Natural killer cell (primary cell): ENCODE measurements at places on chromosomes 1 and 21. TPM values are rescaled to one million over a fixed set of nuclear protein-coding genes. Genes with fewer than 3 reads are reported as not detected.

GRCh38 chr1:224749916-224750315, 133.8 kb downstream of the CNIH3 start:
- no peak overlapping the region for H3K4me3 ChIP-seq
- no peak overlapping the region for H3K27ac ChIP-seq
- no peaks in the 10 kb centered on the region for H3K36me3 ChIP-seq
- no peaks in the 10 kb centered on the region for H3K27me3 ChIP-seq
- no peak for DNase-seq

DNA sequence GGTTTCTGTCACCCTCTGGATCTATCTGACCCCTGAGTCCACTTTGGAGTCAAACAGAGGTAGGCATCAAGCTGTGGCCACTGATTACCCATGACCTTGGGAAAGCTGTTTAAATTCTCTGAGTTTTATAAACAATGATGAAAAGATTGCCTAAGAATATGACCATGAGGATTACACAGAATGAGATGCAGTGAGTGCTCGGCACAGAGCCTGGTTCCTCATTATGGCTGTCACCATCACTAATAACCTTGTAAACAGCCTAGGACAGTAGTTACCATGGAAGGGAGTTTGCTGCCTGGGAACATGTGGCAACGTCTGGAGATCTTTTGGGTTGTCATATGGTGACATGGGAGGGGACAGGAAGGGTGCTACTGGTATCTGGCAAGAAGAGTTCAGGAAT, 248.3 kb upstream of the KAZN start:
- no peaks in the 10 kb centered on the region for H3K4me1 ChIP-seq
- DNase-seq: no peak
- no peaks in the 10 kb centered on the region for H3K36me3 ChIP-seq
- no peaks in the 10 kb centered on the region for H3K27me3 ChIP-seq
- H3K4me3 ChIP-seq: no peak overlapping the region

- no peaks in the 10 kb centered on the region for H3K27me3 ChIP-seq
- H3K27ac ChIP-seq: no peak overlapping the region
- peaks cover 12% of the 10 kb centered on the region for H3K36me3 ChIP-seq
Observed at GRCh38 chr1:1730870-1731269, 6.7 kb upstream of the CDK11A start.

DNA sequence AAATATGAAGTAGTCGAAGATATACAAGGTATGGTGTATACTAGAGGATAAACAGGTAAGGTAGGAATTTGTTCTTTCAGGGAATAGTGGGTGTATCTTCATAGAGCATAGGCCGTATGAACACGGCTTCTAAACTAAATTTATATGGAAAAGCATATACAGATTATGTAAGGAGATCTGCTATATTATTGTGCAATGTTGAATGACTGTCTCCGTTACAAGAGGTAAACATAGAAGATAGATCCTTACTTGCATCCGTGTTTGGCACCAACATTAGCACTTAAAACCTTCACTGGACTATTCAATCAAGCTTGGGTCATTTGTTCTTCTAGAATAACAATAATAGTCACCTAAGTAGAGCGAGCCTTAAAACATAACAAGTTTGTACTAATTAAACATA, 45.9 kb downstream of the CLEC20A start:
- no peaks in the 10 kb centered on the region for H3K4me1 ChIP-seq
- no peaks in the 10 kb centered on the region for H3K27me3 ChIP-seq
- no peak overlapping the region for H3K4me3 ChIP-seq
- H3K27ac ChIP-seq: no peak overlapping the region

- DNase-seq: no peak
- no peaks in the 10 kb centered on the region for H3K4me1 ChIP-seq
- no peaks in the 10 kb centered on the region for H3K27me3 ChIP-seq
- H3K36me3 ChIP-seq: no peaks in the 10 kb centered on the region
- H3K4me3 ChIP-seq: no peak overlapping the region
- H3K27ac ChIP-seq: no peak overlapping the region
Observed at GRCh38 chr1:17458794-17459193, 19.3 kb upstream of the RCC2 start.

DNA sequence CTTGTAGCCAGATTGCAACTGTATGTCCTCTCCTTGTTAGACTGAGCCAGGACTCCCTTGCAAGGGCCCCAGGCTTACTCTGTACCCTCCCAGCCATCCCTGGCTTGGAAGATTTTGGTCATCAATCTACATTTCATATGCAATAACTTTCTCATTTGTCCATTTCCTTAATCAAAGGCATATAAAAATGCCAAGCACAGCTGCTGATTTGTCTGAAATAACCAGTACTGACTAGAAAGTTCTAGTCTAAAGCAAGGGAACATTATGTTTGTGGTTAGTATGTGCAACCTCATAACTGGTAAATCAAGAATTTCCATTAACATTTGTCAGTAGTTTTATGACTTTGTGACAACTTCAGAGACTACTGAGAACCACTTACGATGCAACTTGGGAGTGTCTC, 370.2 kb downstream of the ST6GALNAC3 start:
- H3K36me3 ChIP-seq: no peaks in the 10 kb centered on the region
- no peak overlapping the region for H3K4me3 ChIP-seq
- DNase-seq: no peak

- H3K36me3 ChIP-seq: no peaks in the 10 kb centered on the region
- no peak overlapping the region for H3K27ac ChIP-seq
- no peaks in the 10 kb centered on the region for H3K4me1 ChIP-seq
- DNase-seq: no peak
- H3K4me3 ChIP-seq: no peak overlapping the region
Observed at GRCh38 chr1:173301507-173301906, 94.4 kb upstream of the TNFSF4 start.

DNA sequence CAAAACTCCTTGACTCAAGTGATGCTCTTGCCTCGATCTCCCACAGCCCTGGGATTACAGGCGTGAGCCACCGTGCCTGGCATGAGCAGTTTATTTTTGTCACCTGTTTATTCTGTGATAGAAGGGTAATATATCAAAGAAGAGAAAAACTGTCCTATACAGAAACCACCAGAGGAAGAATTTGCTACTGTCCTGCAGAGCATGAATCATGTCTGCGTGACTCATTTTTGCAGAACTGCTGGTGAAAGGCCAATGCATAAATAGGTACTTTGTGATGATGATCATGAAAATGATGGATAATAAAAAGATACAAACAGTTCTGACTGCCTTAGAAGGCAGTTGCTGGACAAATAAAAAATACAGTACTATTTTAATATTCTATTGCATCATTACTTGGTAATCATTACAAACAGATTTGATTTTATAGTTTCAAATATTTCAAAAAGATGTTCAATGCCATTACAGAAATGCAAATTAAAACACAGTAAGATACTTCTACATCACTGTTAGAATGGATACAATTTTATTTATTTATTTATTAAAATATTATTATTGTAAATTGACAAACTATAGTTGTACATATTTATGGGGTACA, 26.5 kb downstream of the RIPPLY3 start:
- H3K27me3 ChIP-seq: no peaks in the 10 kb centered on the region
- no peak for DNase-seq
- H3K4me1 ChIP-seq: no peaks in the 10 kb centered on the region
- no peak overlapping the region for H3K27ac ChIP-seq
- no peaks in the 10 kb centered on the region for H3K36me3 ChIP-seq

GRCh38 chr1:18326211-18326897, 154.4 kb upstream of the KLHDC7A start:
- H3K36me3 ChIP-seq: no peaks in the 10 kb centered on the region
- no peaks in the 10 kb centered on the region for H3K4me1 ChIP-seq
- H3K27me3 ChIP-seq: no peaks in the 10 kb centered on the region
- no peak overlapping the region for H3K4me3 ChIP-seq
- no peak for DNase-seq

DNA sequence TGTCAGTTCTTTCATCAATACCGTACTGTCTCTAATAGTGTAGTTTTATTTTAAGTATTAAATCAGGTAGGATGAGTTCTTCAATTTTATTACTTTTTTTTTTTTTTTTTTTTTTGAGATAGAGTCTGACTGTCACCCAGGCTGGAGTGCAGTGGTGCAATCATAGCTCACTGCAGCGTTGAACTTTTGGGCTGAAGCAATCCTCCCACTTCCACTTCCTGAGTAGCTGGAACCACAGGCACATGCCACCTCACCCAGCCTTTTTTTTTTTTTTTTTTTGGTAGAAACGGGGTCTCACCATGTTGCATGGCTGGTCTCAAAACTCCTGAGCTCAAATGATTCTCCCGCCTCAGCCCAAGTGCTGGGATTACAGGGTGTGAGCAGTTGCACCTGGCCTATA, 44.3 kb downstream of the INAVA start:
- no peaks in the 10 kb centered on the region for H3K27me3 ChIP-seq
- H3K4me3 ChIP-seq: no peak overlapping the region

PDZK1 gene
- total RNA-seq: 0.96 TPM

CD160 gene
- 77.7 TPM for total RNA-seq

DPT gene
- not detected for total RNA-seq

MYBPHL gene
- not detected for total RNA-seq

TCEA3 gene
- 0.94 TPM for total RNA-seq
